ENCODE measurements at places on chromosomes 3 and 15.

GRCh38 chr3:38459499-38460048 is 5.9 kb downstream of the ACVR2B start:
- DNase-seq: peak; percentile 12

- DNase-seq: no peak
These were observed 120.2 kb downstream of the MEGF11 start for GRCh38 chr15:66133247-66133885.

GRCh38 chr3:46524832-46525231 is 27.1 kb downstream of the RTP3 start:
- no peak for DNase-seq

GRCh38 chr3:2099779-2100191 is 1.1 kb downstream of the CNTN4 start:
- no peak for DNase-seq

- DNase-seq: no peak
These were observed 3.9 kb downstream of the MST1R start for GRCh38 chr3:49899815-49900214.

DNA sequence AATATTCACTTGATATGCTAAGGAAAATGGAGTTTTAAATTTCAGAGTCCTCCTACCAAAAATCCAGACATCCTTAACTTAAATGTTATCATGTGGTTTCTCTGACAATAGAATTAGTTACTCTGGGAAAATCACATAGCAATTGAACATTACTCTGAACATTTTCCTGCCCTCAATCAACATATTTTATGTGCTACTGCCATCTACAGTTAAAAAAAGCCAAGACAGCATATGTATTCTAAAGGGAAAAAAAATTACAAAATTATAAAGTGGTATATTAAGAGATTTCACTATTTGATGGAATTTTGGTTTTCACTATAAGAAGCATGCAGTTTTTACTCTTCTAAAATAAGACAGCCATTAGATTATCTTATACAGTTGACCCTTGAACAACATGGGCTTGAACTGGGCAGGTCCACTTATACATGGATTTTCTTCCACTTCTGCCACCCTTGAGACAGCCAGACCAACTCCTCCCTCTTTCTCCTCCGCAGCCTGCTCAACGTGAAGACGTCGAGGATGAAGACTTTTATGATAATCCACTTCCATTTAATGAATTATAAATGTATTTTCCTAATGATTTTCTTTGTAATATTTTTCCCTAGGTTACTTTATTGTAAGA is 122.3 kb downstream of the ATP1B3 start:
- DNase-seq: no peak

DNA sequence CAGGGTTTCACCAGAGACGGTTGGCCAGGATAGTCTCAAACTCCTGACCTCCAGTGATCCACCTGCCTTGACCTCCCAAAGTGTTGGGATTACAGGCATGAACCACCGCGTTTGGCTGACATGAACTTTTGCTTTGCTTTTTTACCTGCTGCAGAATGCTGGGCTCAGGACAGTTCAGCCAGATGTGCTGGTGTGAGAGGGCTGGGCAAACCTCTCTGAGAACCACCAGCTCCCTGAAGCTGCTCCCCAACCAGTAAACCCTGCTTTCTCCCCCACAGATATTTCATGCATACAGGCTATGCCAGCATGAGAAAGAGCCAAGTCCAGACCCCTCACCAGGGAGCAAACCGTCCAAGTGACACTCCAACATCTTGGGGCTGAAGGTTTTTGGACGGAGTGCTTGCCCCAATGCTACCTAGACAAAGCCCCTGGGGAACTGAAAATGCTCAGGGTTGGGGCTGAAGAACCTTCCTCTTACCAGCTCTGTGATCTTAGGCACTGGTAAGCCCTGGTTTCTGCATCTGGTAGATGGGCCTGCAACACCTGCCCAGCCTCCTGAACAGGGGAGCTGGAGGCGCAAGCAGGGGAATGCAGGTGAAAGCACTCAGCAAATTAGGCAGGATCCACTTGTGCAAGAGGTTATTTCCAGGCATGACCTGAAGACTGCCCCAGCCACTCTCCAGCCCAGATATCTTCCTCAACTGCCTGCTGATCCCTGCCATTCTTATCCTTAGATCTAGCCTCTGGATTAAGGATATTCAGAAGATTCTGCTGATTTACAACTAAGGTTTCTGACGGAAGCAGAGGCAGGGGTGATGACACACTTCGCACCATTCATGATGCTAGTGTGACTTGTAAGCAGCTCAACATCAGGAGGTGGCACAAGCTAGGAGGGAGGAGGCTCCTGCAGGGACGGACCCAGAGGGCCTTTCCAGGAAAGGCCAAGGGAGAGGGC is 78.8 kb downstream of the TLE3 start:
- DNase-seq: no peak

DNA sequence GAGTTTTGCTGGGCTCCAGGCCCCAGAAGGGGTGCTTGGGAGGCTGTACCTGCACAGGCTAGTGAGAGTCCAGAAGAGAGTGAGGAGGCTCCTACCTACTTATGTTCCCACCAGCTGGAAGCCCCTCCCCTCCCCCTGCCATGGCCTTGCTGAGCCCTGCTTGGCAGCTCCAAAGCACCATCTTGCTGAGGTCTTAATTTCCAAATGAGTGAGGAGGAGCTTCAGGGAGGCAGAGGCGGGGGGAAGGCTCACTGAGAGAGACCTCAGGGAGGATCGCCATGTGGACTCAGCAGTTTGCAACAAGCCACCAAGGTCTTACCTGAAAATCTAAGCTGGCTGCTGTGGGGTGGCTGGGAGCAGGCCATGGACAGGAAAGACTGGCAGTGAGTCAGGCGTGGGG is 8.7 kb upstream of the CACNA2D2 start:
- no peak for DNase-seq

GRCh38 chr3:196050597-196050996 is 31.3 kb downstream of the TFRC start:
- no peak for DNase-seq

- no peak for DNase-seq
These were observed 469.6 kb upstream of the PPP2R3A start for GRCh38 chr3:135495891-135496290.

DNA sequence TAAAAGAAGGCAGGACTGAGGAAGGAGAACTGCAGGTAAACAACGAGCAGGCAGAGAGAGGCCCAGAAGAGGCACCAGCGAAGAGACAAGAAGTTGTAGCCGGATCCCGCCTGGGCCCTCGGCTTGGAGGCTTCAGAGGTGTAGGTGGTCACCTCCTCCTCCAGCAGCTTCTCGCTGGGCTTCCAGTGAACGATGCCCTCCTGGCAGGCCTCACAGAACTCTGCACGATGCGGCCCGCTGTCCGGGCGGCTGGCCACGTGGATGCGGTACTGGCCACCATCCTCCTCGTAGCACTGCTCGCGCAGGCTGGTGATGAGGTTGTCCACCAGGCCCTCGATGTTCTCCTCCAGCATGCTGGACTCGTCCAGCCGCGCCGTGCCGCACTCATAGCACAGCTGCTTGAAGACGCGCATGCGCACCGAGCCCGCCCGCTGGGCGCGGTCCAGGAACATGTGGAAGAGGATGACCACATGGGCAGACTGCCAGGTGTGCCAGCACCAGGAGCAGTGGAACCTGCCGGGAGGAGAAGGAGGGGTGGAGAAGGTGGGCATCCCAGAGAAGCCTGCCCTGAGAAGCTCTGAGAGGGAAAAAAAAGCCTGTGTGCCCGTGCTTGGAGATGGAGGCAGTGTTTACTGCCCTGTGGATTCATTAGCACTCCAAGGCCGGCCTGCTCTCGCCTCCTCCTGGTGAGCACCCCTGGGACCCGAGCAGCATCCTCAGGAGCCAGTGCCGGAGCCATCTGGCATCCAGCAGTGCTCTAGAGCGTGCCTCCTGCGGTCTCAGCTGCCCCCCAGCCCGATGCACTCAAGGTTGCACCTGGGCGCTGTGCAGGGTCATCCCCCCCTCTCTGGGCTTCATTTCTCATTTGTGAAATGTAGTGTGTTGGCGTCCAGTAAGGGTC is 3.6 kb downstream of the RTP2 start:
- no peak for DNase-seq

DNA sequence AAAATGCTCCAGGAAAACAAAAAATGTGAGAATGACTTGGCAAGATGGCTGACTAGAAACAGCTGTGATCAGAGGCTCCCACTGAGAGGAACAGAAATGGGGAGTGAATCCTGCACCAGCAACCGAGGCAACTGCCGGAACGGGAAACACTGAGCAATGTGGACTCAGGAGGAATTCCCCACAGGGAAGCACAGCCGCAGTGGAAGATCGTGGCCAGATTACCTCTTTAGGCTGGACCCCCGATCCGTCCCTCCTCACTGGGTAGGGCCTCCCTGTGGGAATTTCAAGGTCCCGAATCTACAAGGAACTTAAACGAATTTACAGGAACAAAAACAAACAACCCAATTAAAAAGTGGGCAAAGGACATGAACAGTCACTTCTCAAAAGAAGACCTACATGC is 385.2 kb upstream of the MCTP2 start:
- no peak for DNase-seq

- no peak for DNase-seq
These were observed 105.5 kb upstream of the ICE2 start for GRCh38 chr15:60584355-60584998.

- no peak for DNase-seq
These were observed 7.9 kb downstream of the ARRDC4 start for GRCh38 chr15:97968380-97968779.

GRCh38 chr3:69499899-69500421 is 114.1 kb upstream of the FRMD4B start:
- DNase-seq: no peak

GRCh38 chr3:53495146-53495519 is 722 bp downstream of the CACNA1D start:
- no peak for DNase-seq

GRCh38 chr15:89123181-89123525 is 34.9 kb downstream of the ABHD2 start:
- DNase-seq: no peak

GRCh38 chr15:101482526-101483371 is 6.8 kb downstream of the PCSK6 start:
- DNase-seq: no peak

DNA sequence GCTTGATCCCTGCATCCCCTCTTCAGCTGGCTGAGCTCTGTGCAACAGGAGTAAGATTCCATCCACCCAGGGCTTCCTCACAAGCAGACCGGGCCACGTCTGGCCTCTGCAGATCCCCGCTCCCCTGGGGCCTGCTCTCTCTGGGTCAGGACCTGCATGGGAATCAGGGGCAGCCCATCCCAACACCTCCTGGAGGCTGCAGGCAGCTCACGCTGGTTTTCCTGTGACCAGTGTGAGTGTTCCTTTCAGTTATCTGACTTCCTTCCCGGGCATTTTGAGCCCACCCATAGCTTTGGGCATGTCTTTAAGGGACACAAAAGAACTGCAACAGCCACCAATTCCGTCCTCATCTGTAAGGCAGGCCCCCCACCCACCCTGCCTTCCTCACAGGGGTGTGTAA is 16.3 kb downstream of the NUP210 start:
- no peak for DNase-seq

- DNase-seq: no peak
These were observed 181.2 kb upstream of the RARB start for GRCh38 chr3:25246913-25247312.

DNA sequence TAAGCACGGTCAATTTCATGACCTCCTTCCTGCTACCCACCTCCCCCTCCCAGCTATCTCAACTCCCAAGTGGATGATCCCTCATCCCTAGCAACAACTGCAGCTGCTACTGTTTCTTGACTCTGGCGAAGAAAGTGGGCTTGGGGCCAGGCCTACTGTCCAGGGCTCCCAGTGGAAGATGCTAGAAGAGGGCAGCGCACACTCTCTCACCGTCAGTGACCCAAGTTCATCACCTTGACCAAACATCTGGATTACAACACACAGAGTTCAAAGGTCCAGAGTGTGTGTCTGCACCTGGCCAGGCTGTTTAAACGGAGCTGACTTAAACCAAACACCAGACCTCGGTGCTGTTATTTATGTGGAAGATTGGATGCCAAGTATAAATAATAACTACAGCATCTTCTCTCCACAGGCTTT is 385.6 kb downstream of the SHQ1 start:
- DNase-seq: no peak

DNA sequence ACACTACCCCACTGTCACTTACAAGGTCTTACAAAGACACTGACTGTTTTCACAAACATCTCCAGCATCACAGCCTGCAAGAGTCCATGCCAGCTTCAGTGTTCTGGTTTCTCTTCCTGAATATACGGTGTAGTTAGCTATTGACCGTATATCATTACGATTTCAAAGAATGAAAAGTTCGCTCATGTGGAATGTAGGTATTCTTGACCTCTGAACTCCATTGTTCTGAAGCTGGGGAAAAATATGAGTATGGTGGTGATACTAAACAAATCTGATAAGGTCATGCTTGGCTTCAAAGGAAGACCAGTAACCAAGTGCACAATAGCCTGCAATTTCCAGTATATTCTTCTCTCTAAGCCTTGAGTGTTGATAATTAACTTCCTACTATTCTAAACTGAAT is 315.7 kb upstream of the WNT5A start:
- no peak for DNase-seq

GRCh38 chr3:111720681-111721380 is 125.7 kb upstream of the ZBED2 start:
- DNase-seq: no peak

All from GM13977 (cell line).